ENCODE measurements at places on chromosomes 12 and 14.

- no peak for DNase-seq
Observed at GRCh38 chr14:104387022-104388010, 192.2 kb upstream of the C14orf180 start.

- DNase-seq = no peak
Observed at GRCh38 chr14:103527408-103528145, 1.4 kb upstream of the TRMT61A start.

GRCh38 chr14:102732924-102733323, 44.3 kb upstream of the TRAF3 start:
- no peak for DNase-seq

DNA sequence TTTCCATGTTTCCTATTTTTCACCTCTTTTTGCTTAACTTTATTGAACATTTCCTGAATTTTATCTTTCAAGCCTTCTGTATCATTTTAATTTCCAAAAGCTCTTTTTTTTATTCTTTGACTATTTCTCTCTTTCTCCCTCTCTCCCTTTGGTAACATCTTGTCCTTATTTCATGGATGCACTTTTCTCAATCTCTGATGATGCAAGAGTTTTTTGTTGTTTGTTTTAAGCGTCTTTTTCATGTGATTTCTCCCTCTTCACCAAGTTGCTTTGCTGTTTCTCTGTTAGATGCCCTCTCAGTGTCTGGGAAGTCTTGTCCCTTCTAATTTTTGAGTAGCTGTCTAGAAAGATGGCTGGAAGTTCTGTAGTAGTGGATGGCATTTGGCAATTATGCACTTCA, 62.6 kb downstream of the ANO6 start:
- DNase-seq = no peak

- no peak for DNase-seq
Observed at GRCh38 chr12:84767079-84767478, 145.5 kb downstream of the SLC6A15 start.

- DNase-seq = no peak
Observed at GRCh38 chr14:34336501-34336900, 125.5 kb downstream of the SPTSSA start.

DNA sequence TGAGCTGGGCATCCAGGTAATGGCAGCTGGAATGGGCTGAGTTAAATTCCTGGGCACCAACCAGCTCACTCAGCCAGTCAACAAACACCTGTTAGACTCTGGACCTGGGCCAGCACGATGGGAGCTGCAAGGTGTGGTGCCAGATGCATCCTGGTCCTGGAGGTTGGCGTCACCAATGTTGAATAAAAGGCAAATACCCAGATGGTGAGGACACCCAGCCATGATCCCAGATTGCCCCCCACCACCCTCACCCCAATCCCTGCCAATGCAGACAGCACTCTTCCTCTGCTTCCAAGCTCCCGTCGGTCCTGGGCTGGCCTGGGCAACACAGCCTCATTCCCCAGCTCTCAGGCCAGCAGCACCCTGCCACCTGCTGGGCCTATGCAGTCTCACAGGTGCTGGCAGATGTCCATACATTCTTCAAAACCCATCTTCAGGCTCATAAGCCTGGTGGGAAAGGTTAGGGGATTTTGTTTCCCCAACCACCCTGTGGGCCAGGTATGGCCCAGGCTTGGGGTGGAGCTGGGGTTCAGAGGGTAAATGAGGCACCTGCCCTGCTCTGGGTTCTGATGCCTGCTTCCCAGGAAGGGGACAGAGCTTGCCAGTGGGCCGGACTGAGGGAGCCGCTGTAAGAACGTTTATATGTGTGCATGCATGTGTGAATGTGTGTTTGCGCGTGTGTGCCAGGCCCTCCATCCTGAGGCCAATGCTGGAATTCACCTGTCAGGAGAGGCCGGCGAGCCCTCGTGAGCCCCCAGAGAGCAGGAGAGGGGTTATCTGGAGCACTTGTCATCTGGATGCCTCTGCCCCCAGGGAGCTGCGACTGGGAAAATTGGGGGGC, 58.0 kb downstream of the LGMN start:
- DNase-seq = peak; percentile 53

DNA sequence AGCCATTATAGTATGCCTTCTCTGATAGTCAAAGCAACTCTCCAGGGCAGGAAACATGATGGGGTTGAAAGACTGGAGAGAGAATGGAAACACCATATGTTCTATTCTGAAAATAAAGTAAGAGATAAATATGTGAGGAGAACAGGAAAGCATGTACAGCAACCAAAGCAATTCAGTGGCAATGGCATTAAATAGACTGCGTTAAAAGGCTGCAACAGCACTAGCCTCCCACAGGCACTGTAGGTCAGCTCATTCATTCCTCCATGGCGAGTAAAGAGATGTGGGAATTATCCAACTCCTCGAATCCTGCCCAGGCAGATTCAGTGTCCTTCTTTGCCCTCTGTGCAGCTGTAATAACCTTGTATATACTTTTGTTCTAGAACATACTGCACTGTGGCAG, 43.8 kb downstream of the ANO6 start:
- DNase-seq = no peak
